ENCODE measurements at places on chromosomes 1 and 21. TPM values are rescaled to one million over a fixed set of nuclear protein-coding genes. Genes with fewer than 3 reads are reported as not detected.

The EFCAB7 gene
- not detected for total RNA-seq

The FCRL2 gene
- total RNA-seq: 2.5 TPM

The TCEA3 gene
- total RNA-seq: 91.1 TPM

- no peak for DNase-seq
Observed at GRCh38 chr21:46498335-46499050, 39.8 kb downstream of the DIP2A start.

- no peak for DNase-seq
Observed at GRCh38 chr1:95849439-95849838, 615.4 kb downstream of the RWDD3 start.

DNA sequence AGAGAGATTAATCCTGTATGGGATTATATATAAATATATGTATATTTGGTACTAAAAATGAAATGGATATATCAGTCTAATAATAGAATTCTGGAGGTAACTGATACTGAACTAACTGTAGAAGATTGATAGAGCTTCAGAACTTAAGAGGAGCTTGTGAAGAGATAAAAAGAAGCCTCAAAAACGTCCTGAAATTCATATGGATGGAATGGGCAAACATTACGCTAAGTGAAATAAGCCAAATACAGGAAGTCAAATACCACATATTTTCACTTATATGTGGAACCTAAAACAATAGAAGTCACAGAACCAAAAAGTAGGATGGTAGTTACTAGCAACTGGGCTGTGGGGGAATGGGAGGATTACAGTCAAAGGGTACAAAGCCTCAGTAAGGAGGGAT is 36.0 kb upstream of the ADGRL4 start:
- DNase-seq: no peak

DNA sequence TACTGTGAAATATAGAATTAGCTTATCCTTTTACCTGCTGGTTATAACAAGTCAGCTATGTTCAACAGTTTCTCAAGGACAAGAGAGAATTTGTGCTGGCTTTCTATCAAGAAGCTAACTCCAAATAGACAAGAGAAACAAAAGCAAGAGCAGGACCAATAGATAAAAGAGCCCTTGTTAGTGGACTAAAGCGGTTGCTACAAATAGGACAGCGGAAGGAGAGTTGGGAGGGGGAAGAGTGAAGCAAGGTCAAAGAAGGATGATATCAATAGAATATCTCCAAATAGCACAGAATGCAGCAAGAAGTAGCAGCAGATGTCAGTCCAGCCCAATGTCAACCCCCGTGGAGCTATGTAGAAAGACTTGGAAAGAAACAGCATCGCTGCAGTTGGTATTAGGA is 53.0 kb upstream of the AKT3 start:
- DNase-seq: no peak

DNA sequence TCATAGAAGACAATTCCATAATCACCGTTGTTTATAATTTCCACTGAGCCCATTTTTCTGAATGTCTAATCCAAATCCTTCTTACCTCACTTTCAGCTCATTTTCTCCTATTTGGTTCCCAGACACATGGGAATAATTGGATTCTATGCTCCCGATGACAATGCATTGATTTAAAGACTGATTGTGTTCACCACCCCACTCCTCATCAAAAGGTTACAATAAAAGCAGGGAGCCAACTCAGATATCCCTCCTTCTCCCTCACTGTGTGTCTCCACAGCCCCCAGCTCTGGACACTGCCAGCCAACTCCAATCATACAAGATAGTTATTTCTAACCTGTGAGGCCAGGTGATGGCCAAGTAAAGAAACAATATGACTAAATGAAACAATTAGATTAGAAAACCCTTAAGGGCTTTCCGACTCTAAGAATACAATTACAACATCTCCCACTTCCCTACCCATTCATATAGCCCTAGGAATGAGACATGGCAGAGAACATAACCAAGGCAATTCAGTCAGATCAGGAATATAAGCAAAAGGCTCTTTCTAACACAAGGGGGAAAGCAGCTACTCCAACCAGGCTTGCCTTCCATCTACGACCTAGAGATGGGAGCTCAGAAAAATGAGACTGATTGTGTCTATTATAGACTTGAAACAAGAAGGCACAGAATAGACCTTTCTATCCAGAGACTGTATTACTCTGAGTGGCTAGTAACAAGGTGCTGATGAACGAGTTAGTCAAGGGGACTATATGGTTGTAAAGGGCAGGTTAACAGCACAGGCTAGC is 28.5 kb upstream of the CADM3 start:
- no peak for DNase-seq

GRCh38 chr21:36354918-36355680 is 30.1 kb upstream of the CHAF1B start:
- no peak for DNase-seq

DNA sequence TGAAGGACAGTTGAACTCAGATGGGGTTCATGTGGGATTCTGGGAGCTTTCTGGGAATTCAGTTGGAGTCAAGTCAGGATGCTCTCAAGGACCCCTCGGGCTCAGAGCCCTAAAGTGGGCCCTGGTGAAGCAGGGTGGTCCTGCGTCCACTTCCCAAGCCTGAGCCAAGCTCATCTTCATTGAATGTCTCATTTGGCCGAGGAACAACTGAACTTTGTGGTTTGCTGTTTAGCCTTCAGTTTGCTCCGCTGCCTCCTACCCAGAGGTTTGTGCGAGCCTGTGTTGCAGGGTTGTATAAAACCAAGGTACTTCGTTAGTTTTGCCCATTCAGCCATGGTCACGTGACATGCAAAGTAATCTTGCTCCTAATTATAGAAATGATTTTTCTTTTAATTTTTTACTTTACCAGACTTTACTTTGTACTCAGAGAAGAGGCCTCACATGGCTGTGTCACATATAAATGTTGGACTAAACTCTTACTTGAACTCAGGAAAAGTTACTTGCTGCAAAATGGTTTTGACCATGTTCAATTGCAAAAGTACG is 49.7 kb downstream of the B3GALT5 start:
- no peak for DNase-seq

GRCh38 chr21:34952701-34953100 is 96.4 kb downstream of the RUNX1 start:
- DNase-seq: no peak

DNA sequence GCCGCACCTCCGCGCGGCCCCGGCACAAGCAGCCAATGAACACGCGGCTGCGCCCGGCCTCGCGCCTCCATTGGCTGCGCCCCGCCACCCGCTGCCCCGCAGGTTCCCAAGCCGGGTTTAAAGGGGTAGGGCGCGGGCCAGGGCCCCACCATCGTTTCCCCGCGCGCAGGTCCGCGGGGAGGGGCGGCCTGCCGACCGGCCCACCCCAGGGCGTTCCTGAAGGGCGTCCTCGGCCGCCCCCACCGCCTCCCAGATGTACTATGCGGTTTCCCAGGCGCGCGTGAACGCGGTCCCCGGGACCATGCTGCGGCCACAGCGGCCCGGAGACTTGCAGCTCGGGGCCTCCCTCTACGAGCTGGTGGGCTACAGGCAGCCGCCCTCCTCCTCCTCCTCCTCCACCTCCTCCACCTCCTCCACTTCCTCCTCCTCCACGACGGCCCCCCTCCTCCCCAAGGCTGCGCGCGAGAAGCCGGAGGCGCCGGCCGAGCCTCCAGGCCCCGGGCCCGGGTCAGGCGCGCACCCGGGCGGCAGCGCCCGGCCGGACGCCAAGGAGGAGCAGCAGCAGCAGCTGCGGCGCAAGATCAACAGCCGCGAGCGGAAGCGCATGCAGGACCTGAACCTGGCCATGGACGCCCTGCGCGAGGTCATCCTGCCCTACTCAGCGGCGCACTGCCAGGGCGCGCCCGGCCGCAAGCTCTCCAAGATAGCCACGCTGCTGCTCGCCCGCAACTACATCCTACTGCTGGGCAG is at the start of gene OLIG1:
Gene OLIG1 (plus strand): TSS at position 148 of the 750 bp plus-strand sequence. CDS start 106 bp downstream, at position 254.
- DNase-seq: peak; percentile 35

GRCh38 chr21:14968821-14969220 is 96.0 kb downstream of the NRIP1 start:
- DNase-seq: no peak

DNA sequence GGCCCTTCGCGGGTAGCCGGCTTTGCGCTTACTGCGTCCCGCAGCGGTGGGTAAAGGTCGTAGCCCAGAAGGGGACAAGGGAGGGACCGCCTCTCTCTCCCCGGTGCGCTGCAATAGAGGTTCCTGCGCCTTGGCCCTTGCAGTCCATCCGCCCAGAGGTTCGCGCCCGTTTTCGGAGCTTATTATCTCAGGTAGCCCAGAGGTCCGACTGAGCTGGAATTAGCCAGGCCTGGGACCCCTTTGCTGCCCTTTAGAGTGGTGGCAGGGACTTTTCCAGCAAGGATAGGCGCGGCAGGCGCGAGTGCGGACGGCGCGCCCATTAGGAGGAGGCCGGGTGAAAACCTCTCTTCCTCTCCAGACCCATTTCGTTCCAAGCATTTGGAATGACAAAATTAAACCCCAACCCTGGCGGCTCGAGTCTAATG is 5.0 kb downstream of the LHX4 start:
- no peak for DNase-seq

- no peak for DNase-seq
Observed at GRCh38 chr1:19258353-19258752, 6.7 kb downstream of the MRTO4 start.

DNA sequence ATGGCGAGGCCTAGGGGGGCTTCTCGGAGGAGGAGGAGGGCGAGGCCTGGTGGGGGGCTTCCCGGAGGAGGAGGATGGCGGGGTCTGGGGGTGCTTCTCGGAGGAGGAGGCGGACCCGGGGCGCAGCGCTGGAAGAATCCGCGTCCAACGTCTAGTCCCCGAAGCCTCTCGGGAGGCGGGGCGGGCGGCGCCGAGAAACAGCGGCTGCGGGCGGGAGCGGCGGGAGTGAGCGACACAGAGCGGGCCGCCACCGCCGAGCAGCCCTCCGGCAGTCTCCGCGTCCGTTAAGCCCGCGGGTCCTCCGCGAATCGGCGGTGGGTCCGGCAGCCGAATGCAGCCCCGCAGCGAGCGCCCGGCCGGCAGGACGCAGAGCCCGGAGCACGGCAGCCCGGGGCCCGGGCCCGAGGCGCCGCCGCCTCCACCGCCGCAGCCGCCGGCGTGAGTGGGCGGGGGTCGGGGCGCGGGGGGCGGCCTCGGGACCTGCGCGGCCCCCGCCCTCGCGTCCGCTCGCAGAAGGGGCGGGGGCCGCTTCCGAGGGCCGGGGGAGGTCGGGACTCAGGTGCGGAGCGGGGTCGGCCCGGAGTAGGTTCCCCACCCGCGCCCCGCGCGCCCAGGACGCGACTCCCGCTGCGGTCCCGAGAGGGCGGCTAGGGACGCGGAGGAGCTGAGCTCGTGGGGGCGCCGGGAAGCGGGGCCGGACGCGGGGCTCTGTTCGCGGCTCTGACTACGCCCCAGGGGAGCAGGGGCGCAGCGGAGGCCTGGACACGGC is at the start of gene KLHL17:
Gene KLHL17 (plus strand): TSS at position 222 of the 769 bp plus-strand sequence. CDS start 110 bp downstream, at position 332.
- DNase-seq: peak; percentile 88

All from stomach (tissue), 19 donors.